ENCODE measurements at places on chromosomes 1 and 21.

- DNase-seq: no peak
Measured at GRCh38 chr1:229759037-229759435, 133.0 kb downstream of the URB2 start.

- no peak for DNase-seq
Measured at GRCh38 chr1:208029381-208030287, 118.7 kb upstream of the CD34 start.

DNA sequence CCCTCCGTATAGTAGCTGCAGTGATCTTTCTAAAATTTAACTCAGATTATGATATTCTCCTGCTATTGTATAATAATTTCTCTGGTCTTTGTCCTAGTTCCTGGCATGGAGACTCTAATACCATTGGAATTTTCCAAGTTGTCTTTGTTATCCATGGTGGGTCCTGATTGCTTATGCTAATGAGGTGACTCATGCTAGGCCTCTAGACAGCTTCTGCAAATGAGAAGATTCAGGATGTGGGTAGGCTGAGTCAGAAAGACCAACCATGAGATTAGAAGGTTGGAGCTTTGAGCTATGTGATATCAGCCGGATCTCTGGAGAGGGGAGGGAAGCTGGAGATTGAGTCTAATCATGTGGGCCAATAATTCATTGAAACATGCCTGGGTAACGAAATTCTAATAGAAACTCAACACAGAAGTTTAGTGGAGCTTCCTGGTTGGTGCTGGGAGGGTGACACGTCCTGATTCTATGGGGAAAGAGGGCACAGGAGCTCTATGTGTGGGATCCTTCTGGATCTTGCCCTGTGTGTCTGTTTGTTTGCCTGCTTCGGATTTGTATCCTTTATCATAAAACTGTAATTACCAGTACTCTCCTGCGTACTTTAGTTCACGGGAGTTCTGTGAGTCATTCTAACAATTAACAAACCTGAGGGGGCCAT lies 73.2 kb upstream of the CNIH3 start:
- DNase-seq: no peak

DNA sequence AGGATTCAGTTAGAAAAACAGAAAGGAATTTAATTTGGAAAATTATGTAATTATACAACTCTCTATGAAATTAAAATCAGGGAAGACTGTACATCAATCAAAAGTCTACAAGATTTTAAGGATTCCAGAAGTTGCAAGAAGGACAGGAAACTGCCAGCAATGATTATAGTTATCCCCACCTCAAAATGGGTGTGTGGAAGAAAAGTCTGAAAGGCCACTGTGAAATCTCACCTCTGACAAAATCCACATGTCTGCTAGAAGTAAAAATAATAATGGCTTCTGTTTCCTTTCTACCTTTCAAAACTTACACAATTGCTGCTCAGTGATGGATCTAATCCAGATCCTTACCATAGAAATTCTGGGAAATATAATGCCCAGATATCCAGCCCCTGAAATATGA lies 708.1 kb upstream of the ADGRL4 start:
- DNase-seq: no peak

GRCh38 chr1:194076646-194077045 lies 890.2 kb upstream of the B3GALT2 start:
- no peak for DNase-seq

DNA sequence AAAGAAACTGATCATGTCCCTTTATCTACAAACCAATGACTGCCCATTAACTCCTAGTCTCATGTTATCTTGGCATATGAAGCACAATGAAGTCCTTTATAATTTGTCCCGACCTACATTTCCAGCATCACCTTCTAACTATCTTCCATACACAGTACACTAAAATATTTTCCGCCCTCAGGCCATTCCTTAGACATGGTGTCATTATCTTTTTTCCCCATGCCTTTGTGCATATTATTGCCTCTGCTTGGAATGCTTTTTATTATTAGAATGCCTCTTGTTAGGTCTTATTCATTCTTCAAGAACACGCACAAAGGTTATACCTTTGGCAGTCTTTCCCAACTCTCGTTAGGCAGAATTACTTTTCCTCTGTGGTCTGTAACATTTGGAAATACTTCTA lies 39.6 kb downstream of the ATG4C start:
- no peak for DNase-seq

DNA sequence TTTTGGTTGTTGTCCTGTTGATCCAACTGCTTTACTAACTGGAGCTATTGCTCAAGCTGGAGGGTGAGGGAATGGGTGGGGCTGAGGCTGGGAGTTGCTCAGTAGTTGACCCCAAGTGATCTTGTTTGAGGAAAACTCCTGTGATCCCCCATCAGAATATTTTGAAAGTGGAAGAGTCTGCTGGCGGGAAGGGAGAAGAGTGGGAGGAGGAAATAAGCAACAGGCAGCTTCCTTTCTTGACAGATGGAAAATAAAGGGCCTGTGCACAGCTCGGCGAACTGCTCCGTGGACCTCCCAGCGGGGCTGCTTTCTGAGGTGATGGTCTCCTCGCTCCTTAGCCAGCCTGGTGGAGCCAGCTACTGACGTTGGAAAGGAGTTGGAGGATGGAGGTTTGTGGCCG lies 199.1 kb upstream of the LMO4 start:
- DNase-seq: no peak

DNA sequence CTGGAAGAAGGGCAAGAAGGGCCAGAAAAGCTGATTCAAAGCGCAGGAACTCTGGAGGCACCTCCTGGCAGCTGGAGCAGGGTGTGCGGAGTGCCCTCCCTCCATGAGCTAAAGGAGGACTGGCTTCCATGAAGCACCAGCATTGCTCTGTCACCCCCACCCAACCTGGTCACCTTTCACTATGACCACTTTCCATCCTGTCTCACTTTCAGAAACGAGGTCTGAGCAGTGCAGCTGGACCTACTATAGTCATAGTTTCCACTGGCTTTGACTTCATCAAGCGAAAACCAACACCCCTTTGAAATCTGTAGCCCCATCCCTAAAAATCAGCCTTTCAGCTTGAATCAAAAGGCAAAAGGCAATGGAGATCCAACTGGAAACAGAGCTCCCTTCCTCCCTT lies 84.8 kb upstream of the CACNA1E start:
- DNase-seq: no peak

GRCh38 chr1:15386164-15386749 lies 23.4 kb upstream of the EFHD2 start:
- DNase-seq: no peak

- DNase-seq: no peak
Measured at GRCh38 chr1:230392536-230392909, 33.6 kb downstream of the PGBD5 start.

DNA sequence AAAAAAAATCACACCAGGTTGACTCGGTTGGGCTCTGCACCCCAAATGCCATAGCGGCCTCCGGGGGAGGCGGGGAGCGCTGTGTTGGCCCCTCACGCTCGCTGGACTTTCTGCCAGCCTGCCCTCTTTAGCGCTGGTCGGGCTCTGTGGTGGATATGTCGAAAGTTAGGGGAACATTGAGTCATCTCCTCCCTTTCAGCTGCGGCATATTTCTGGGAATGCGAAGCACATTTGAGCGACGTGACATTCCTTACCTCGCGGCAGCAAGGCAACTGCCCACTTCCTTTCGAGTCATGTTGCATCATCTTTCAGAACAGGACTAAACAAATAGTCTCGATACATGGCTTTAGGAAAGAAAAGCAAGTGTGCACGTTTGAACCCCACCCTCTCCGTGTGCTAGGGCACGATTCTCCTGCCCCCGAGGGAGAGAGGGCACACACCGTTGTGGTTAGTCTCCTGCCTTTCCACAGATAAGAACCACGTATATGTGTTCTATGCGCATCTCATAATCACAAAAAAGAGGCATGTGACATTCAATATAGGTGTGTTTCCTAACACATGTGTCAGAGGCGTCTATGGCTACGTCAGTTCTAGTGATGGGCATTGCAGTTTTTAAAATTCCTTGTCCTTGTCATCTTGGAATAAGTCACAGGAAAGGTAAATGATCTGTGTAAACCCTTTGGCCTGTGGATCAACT lies 105.9 kb upstream of the SLC45A1 start:
- DNase-seq: no peak

- no peak for DNase-seq
Measured at GRCh38 chr1:54777011-54777410, 12.7 kb upstream of the PARS2 start.

- peak; percentile 28 for DNase-seq
Measured at GRCh38 chr1:202349206-202349928, 868 bp downstream of the PPP1R12B start.

- DNase-seq: no peak
Measured at GRCh38 chr1:243399561-243400155, 143.8 kb downstream of the SDCCAG8 start.

GRCh38 chr1:156050376-156050775 lies 3.2 kb downstream of the UBQLN4 start:
- no peak for DNase-seq

DNA sequence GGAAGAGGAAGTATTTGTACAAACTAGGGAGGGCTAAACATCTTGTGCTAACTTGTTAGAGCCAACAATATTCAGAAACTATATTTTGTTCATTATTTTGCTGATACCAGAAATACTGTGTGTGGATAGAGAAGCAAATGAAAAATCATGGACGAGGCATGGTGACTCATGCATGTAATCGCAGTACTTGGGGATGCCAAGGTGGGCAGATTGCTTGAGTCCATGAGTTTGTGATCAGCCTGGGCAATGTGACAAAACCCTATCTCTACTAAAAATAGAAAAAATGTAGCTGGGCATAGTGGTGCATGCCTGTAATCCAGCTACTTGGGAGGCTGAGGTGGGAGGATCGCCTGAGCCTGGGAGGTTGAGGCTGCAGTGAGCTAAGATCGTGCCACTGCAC lies 13.4 kb downstream of the LRRC41 start:
- no peak for DNase-seq

GRCh38 chr1:152880316-152880715 lies 2.2 kb downstream of the SMCP start:
- DNase-seq: no peak

DNA sequence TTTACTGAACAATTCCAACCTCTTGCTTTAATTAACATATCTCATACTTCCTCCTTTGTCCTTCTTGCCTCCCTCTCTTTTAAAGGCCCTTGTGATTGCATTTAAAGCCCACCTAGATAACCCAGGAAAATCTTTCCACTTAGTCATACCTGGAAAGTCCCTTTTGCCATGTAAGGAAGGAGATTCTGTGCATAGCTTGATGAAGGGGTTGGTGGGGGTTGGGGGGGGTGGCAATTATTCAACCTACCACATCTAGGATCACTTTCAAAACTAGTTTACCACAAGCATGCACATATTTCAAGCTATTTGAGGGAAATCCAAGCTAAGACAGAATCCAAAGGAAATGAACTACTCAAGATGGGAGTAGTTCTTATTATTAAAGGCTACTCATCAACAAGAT lies 249.1 kb upstream of the PTBP2 start:
- no peak for DNase-seq

DNA sequence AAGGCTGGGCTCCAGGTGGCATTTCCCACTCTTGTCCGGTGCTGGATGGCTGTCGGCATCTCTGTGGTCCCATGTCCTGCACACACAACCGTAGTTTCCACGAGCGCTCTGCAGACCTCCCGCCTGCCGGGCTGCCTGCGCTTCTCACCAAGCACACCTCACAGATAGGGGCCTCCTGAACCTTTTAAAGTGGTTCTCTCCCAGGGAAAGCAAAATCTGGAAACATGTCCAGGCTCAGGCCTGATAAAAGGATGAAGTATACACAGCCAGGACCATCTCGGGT lies 46.2 kb downstream of the CAPN9 start:
- no peak for DNase-seq

- no peak for DNase-seq
Measured at GRCh38 chr1:94265011-94265422, 27.6 kb upstream of the ARHGAP29 start.

GRCh38 chr1:25546193-25546592 lies 2.8 kb downstream of the LDLRAP1 start:
- DNase-seq: no peak

DNA sequence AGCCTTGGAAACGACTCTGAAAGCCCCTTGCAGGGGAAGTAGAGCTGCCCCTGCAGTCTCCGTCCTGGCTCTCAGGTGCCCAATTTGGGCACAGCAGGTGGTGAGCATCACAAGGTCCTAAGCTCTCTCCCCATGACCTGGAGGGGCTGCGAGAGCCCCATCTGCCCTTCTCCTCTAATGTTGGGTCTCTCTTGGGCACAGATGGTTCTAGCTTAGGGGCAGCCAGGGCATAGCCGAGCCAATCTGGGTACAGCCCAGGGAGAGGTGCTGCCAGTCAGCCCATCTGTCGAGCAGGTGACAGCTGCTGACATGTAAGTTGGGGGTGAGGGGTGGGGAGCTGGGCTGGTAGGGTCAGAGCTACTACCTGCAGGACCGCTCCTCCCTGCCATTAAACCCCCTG lies 50.7 kb downstream of the SYT2 start:
- no peak for DNase-seq

GRCh38 chr1:182962554-182963115 lies 9.7 kb upstream of the SHCBP1L start:
- no peak for DNase-seq

DNA sequence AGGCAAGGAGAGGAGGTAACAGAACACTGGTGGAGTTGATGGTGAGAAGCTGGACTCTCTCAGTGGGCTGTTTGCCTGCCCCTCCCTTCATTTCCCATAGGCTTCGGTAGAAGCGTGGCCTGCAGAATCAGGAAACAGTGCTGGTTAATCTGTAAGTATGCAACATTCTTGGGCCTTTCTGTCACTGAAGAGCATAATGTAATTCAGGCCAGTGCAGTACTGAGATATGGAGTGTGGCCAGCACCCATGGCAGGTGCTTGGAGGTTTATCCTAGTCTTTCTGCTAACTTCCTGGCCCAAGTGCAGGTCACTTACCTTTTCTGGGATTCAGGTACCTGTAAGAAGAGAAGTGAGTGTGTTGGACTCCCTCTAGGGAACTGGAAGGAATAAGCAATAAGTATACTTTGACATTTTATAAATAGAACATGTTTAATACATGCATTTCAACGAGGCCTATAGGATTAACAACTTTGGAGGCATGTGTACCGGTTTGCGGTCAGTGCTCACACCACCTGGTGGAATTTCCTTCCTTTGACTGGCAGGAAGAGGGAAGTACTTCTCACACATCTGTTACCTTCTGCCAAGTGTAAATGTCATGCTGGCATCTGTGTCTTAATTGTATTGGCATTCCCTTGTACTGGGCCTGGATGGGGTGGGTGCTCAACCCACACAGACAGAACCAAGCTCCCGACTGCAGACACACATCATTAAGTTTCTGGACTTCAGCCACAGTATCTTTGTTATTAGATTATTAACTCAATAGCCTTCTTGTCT lies 105.5 kb downstream of the KIF26B start:
- DNase-seq: no peak

- peak; percentile 8 for DNase-seq
Measured at GRCh38 chr1:119327450-119328155, 41.0 kb upstream of the HAO2 start.

DNA sequence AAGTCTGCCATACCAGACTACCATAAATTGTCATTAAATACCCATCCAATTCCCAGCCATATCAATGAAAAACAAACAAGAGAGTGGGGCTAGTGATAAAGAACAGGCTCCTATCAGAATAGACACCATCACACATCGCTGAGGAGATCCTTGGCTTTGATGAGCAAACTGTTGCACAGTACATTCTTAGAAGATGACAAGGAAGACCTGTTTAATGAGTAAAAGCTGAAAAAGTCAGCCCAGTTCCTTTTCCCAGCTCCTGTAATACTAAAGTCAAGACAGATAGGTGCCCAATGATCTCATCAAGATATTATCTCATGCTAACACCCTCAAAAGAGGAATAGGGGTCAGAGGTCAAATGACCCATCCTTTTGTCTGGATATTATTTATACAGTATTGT lies 164.5 kb upstream of the COA6 start:
- DNase-seq: no peak
